ENCODE measurements at places on chromosomes 1 and 21. TPM values are rescaled to one million over a fixed set of nuclear protein-coding genes. Genes with fewer than 3 reads are reported as not detected.

SPATA1 gene
- total RNA-seq: 8.6 TPM

NOL9 gene
- total RNA-seq: 49.5 TPM

CCDC185 gene
- total RNA-seq: not detected

MYOG gene
- not detected for total RNA-seq

RAB7B gene
- total RNA-seq: not detected

ESRRG gene
- not detected for total RNA-seq

KRTAP13-2 gene
- not detected for total RNA-seq

ADGRB2 gene
- 1.6 TPM for total RNA-seq

CSF1 gene
- total RNA-seq: 4.1 TPM

COL8A2 gene
- total RNA-seq: 0.17 TPM

TRAF3IP3 gene
- total RNA-seq: 257 TPM

SELP gene
- total RNA-seq: 0.87 TPM

SPATA45 gene
- total RNA-seq: 0.64 TPM

LCE7A gene
- total RNA-seq: not detected

RHD gene
- total RNA-seq: not detected

CLCNKA gene
- not detected for total RNA-seq

ZNF692 gene
- 56.9 TPM for total RNA-seq

ST7L gene
- 21.9 TPM for total RNA-seq

NTNG1 gene
- total RNA-seq: 3.7 TPM

ALDH4A1 gene
- 3.4 TPM for total RNA-seq

FAM177B gene
- 19.9 TPM for total RNA-seq

TUFT1 gene
- total RNA-seq: 2.2 TPM

CSMD2 gene
- total RNA-seq: not detected

S100A8 gene
- total RNA-seq: 1.9 TPM

OR2T11 gene
- total RNA-seq: 4.9 TPM

COL6A1 gene
- total RNA-seq: 0.44 TPM

TBX15 gene
- total RNA-seq: 0.15 TPM

KRTAP10-4 gene
- not detected for total RNA-seq

NMNAT2 gene
- total RNA-seq: not detected

KCNJ9 gene
- not detected for total RNA-seq

BECN2 gene
- not detected for total RNA-seq

KRTAP12-2 gene
- not detected for total RNA-seq

LAPTM5 gene
- total RNA-seq: 1,384 TPM

LRRC71 gene
- total RNA-seq: not detected

AIM2 gene
- total RNA-seq: 68.4 TPM

FMO2 gene
- total RNA-seq: not detected

TNFRSF25 gene
- 2.7 TPM for total RNA-seq

RBP7 gene
- not detected for total RNA-seq

EEIG2 gene
- 13.6 TPM for total RNA-seq

STMN1 gene
- total RNA-seq: 42.2 TPM

Data from B cell (primary cell).